ENCODE measurements at places on chromosomes 11 and 22.
A peak's percentile ranks its signal among the peaks of the same experiment; 100 is the strongest.

DNA sequence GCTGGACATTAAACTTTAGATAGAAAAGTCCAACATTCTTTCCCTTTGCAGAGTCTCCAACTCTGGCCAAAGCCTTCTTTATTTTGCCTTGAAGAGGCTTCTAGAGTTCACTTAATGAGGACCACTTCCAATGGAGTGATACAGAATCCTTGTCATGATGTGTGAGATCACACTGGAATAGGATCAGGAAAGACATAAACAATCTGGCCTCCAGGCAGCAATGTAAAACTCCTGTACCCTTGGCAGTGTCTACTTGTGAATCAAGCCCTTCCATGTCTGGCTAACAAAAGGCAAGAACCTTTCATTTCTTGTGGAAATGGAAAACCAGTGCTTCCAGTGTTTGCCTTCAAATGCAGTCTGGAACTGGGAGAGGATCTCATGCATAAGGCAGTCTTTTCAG, 56.5 kb upstream of the FIBIN start:
- DNase-seq: no peak

- no peak for DNase-seq
These were observed 19.4 kb upstream of the GSTP1 start for GRCh38 chr11:67564230-67564629.

DNA sequence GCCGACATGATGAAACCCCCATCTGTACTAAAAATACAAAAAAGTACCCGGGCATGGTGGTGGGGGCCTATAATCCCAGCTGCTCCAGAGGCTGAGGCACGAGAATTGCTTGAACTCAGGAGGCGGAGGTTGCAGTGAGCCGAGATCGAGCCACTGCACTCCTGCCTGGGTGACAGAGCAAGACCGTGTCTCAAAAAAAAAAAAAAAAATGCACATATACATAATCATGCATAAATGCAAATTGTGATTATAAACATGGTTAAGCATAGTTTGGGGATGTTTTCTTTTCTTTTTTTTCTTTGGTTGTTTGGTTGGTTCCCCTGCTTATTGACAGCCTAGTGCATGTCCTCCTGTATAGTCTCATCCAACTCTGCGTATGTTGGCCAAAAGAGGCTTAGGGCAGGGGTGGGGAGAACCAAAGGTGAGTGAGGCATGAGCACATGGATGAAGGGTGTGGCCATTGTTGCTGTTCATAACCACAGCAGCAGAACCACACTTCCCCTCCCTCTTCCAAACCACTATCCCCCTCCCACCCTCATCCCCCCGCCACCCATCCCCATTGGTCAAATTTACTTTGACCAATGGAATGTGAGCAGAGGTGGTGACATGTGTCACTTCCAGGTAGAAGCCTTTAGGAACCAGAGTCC, 6.9 kb upstream of the VPS37C start:
- DNase-seq: no peak

GRCh38 chr11:34219279-34219678, 113.8 kb downstream of the NAT10 start:
- no peak for DNase-seq

DNA sequence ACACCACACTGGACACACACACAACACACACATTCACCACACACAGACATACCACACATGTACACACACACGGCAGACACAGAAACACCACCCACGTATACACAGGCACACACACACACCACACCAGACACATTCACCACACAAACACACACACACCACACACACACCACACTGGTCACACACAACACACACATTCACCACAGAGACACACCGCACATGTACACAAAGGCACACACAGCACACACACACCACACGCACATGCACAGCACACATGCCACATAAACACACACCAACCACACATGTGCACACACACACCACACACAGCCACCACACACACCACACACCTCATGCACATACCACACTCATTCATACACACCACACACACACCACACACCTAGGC, 84.2 kb upstream of the PRR5 start:
- DNase-seq: no peak

- DNase-seq: no peak
These were observed 7.3 kb downstream of the ZDHHC8 start for GRCh38 chr22:20138868-20139267.

DNA sequence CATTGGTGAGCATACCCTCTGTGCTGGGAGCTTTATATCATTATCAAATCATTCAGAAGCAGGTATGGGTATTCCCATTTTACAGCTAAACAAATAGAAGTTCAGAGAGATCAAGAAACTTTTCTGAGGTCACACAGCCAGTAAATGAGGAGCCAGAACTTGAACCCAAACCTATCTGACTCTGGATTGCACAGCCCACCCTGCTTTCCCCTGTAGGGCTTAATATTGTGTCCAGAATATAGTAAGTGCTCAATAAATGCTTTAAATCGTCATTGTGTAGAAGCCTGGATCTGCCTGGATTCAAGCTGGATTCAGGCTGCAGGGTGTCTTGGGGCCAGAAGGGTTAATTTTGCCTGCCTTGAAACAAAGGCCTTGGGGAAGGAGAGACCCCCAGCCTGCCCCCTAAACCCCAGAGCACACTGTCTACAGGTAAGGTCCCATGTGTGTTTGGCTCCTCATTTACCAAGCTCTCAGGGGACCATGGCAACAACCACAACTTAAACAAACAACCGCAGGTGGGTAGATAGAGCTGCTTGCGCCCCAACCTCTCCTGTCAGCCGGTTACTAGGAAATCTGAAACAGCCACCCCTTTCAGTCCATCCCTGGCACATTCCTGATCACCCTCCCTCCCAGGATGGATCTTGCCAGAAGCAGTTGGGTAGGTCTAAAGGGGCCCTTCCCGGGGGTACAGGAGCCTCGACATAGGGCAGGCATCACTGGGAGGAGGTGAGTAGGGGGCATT, 3.0 kb upstream of the SEC14L3 start:
- peak; percentile 26 for DNase-seq

GRCh38 chr11:129435499-129436245, 60.0 kb downstream of the BARX2 start:
- DNase-seq: no peak

GRCh38 chr22:46446799-46447198, 90.6 kb downstream of the CELSR1 start:
- peak; percentile 2 for DNase-seq

DNA sequence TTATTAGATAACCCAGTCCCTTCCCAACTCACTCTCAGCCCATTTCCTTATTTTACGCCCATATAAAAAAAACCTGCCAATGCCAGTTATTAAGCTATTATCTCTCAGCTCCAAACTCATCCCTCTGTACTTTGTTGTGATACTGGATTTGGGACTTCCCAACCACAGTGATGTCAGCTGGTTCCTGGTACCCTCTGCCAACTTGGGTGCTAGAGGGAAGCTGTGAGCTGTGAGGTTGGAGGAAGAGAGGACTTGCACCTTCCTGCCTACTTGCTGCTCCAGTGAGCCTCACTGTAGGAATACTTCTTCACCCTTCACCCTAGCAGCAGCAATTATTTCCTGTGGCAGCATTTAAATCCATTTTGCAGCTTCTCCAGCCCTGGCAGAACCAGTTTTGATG, 19.2 kb upstream of the CSF2RB start:
- no peak for DNase-seq

- DNase-seq: peak; percentile 55
These were observed 6.0 kb upstream of the OR5B21 start for GRCh38 chr11:58513747-58514367.

GRCh38 chr11:27291302-27291889, 71.6 kb downstream of the CCDC34 start:
- no peak for DNase-seq

DNA sequence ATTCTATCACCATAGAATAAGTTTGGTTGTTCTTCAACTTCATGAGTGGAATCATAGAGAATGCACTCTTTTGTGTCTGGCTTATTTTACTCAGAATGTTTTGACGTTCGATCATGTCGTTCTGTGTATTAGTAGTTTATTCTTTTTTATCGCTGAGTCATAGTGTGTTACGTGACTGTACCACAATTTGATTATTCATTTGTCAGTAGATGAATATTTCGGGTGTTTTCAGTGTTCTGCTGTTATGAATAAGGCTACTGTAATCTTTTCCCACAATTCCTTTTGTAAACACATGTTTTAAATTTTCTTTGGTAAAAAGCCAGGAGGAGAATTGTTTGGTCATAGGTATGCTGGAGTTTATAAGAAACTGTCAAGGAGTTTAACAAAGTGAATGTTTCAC, 279.9 kb upstream of the B3GAT1 start:
- DNase-seq: no peak

GRCh38 chr11:64444838-64445441, 86.0 kb downstream of the RPS6KA4 start:
- DNase-seq: peak; percentile 13

GRCh38 chr11:62391642-62392425, 27.0 kb upstream of the SCGB1A1 start:
- DNase-seq: no peak

DNA sequence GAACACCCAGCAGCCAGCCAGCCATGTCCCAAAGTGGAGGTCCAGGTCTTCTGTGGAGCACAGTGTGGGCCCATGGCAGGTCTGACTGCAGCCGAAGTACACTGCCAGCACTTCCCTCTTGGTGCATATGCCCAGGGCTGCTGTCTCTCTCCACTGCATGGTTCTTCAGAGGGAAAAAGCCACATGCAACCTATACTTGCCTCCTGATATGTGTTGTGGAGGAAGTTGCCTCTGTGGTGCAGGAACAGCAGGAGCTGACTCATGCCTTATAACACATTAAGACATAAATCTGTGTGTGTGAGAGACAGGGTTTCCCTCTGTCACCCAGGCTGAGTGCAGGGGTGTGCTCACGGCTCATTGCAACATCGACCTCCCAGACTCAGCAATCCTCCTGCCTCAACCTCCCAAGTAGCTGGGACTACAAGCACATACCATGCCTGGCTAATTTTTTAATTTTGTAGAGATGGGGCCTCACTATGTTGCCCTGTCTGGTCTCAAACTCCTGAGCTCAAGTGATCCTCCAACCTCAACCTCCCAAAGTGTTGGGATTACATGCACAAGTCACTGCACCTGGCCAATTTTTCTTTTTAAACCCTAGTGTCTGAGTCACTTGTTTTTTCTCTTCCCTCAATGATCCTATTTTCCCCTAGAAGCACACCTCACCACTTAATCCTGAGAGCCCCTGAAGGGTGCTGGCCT, 98.8 kb downstream of the MPPED2 start:
- no peak for DNase-seq

- peak; percentile 92 for DNase-seq
These were observed 21.9 kb downstream of the ZMAT5 start for GRCh38 chr22:29744902-29745301.

DNA sequence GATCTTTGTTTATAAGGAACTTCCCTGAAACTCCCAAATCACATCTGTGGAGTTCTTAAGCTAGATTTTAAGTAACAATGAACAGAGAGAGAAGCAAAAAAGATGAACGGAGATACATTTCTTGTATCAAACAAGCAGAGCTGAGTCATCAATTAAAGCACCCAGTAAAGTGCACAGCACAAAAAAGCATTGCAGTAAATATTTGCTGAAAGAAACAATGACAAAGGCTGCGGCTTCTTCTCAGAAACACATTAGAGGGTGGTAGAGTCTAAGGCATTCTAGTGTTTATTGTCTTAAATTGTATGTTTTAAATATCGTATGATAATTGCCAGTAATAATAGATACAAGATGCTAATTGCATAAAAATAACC, 941.6 kb upstream of the CHORDC1 start:
- DNase-seq: peak; percentile 59

DNA sequence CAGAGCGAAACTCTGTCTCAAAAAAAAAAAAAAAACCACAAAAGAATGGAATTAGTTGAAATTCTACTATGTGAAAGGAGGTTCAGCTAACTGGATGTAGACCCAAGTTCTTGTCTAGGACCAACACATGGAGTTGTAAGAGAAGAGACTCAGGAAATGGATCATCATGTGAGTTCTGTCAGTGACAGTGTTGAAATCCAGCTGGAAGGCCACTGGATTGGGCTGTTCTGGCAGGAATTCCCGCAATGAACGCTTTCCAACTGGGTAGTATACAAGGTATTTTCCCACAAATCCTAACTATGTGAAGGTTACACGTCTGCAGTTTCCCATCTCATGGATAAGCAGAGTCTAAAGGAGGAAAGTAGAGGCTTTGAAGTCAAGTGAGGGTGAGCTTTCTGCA, 151.2 kb downstream of the MAML2 start:
- no peak for DNase-seq

- no peak for DNase-seq
These were observed 95.0 kb downstream of the AASDHPPT start for GRCh38 chr11:106172386-106172991.

GRCh38 chr11:116611998-116612620, 160.7 kb downstream of the BUD13 start:
- DNase-seq: no peak

- DNase-seq: no peak
These were observed 53.0 kb downstream of the OSBPL5 start for GRCh38 chr11:3111919-3112690.

- DNase-seq: no peak
These were observed 34.6 kb downstream of the NFAM1 start for GRCh38 chr22:42397332-42398249.

DNA sequence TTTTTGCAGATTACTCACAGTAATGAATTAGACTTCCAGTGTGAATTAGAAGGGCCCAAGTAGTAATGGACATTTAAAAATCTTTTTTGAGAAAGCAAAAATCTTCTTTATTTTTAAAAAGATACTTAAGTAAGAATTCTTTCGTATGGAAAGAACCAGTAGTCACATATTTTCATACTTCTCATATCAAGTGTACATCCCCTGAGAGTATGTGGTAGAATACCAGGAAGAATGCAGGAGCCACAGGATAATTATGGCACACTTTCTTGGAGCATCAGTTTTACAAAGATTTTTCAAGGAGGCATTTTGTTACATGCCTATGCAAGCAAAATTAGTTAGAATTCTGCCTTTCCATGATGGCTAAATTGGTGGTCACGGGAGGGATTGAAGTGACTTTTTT, 28.1 kb downstream of the POLD3 start:
- DNase-seq: no peak

- DNase-seq: no peak
These were observed 98.3 kb downstream of the WNT11 start for GRCh38 chr11:76107971-76108370.

GRCh38 chr22:43666457-43666856, 145.6 kb downstream of the EFCAB6 start:
- DNase-seq: no peak

DNA sequence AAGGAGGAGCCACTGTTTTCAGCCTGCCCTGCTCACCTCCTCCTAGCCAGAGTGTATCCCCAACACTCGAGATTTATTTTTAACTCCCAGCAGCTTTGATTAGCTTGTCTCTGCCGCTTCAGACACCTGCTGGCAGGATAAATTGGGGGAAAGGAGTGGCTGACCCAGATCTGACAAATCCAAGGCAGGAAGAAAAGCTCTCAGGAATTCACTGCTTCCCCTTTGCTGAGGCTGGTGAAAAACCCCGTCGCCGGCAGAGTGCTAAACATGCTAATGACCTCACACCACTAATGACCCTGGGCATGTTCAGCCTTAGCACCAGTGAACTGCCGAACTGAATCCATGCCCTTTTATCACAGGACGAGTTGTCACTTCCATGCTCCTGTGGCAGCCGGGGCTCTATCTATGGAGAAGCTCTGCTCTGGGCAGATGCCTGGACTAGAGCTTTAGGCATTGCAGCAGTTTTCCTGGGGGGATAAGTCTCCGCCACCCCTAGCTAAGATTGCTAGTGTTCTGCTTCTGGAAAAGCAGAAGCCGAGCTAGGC, 52.2 kb downstream of the FEZ1 start:
- DNase-seq: no peak

Measured in NCI-H1105 treated with DMSO at 0.1 percent for 48 hours (cell line).